A549 treated with DMSO at 1 μM for 4 hours (cell line): ENCODE measurements at places on chromosomes 1 and 21. TPM values are rescaled to one million over a fixed set of nuclear protein-coding genes. Genes with fewer than 3 reads are reported as not detected.

The EVI5 gene
- total RNA-seq = 5.2 to 7.4 TPM (median 6.6 TPM) in 5 replicates

The TBX19 gene
- total RNA-seq = 0.59 to 1.0 TPM (median 0.86 TPM) in 5 replicates

The TRIM67 gene
- 0.17 to 0.28 TPM (median 0.22 TPM) in 5 replicates for total RNA-seq

The PTPN14 gene
- total RNA-seq = 10.0 to 15.2 TPM (median 14.6 TPM) in 5 replicates

The TGFBR3 gene
- total RNA-seq = 3.2 to 4.2 TPM (median 3.8 TPM) in 5 replicates

The OR2W3 gene
- not detected in 5 replicates for total RNA-seq
